ENCODE measurements at places on chromosomes 5 and 9.

- no peak for DNase-seq
Observed at GRCh38 chr5:12335938-12336337, 431.7 kb upstream of the CTNND2 start.

- DNase-seq: no peak
Observed at GRCh38 chr9:119712325-119712724, 343.1 kb upstream of the BRINP1 start.

DNA sequence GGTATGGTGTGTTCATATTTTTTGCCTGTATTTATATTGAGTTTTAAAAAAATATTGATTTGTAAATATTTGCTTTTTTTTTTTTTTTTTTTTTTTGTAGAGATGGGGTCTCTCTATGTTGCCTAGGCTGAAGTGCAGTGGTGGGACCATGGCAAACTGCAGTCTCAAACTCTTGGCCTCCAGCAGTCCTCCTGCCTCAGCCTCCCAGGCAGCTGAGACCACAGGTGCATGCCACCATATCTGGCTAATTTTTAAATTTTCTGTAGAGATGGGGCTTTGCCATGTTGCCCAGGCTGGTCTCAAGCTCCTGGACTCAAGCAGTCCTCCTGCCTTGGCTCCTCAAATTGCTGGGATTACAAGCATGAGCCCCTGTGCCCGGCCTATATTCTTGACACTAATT is 78.3 kb downstream of the RASGRF2 start:
- no peak for DNase-seq

- no peak for DNase-seq
Observed at GRCh38 chr9:97771641-97772040, 74.5 kb upstream of the XPA start.

- DNase-seq: no peak
Observed at GRCh38 chr5:165594693-165595092, 2089.3 kb downstream of the MAT2B start.

DNA sequence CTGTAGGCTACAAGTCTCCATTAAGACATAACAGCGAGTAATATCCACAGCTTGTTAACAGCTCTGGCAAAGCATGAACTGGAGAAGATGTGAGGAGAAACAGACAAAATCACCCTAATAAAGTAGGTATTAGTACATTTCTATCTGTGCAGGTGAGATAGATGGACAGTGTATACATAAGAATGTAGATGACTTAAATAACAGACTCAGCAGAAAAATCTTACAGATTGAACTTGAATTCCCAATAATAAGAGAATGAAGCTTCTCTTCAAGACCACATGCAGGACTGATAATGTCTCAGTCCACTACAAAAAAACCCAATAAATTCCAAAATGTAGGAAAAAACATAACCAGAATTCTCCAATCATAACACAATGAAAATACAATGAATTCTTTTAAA is 153.0 kb downstream of the IRX2 start:
- no peak for DNase-seq

DNA sequence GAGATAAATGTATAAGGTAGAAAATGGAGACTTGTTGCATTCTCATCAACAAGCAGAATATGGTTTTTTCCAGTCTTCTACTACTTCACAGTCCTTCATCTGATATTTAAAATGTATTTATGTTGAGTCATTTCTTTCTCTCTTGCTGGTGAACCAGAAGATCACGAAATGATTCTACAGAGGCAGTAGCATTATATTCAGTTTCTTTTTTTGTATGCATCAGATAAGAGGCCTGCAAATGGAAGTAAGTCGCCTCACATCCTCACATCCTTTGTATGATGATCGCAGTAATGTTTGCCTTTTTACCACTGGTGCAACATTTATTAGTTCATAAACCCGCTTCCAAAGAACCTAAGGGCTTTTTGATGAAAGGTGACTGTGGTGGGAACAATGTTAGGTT is 22.1 kb upstream of the IL13 start:
- DNase-seq: no peak

DNA sequence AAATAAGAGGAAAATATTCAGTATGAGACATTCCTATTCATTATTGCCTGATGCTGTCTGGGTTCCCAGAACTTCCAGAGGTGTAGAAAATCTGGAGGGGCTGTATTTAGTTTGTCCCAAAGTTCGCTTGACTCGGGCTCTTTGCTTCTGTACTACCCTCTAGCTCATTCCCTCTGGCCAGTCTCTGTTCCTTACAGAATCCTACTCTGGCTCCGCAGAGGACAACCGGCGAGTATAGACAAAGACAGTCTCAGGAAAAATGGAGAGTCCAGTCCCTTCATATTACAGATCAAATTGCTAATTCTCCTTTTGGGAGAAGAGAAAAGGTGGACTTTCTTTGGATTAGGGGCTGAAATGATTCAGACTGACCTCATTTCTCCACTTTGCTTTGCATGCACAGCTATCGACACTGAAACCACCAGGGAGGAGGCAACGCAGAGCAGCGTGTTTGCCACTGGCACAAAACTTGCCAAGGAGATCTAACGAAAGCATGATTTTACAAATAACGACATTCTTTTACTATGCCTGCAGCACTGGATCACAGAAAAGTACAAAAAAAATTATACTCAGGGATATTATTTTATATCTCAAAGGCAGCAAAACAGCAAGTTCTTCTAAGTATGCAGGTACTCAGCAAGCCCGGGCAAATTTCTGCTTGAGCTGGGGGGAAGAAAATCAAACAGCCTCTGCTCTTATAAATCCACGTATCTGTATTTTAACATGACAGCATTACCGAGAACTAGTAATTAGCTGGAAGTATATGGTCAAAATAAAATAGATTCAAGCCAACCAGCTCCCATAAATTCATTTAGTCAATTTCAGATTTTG is 279.7 kb downstream of the NPR3 start:
- no peak for DNase-seq

DNA sequence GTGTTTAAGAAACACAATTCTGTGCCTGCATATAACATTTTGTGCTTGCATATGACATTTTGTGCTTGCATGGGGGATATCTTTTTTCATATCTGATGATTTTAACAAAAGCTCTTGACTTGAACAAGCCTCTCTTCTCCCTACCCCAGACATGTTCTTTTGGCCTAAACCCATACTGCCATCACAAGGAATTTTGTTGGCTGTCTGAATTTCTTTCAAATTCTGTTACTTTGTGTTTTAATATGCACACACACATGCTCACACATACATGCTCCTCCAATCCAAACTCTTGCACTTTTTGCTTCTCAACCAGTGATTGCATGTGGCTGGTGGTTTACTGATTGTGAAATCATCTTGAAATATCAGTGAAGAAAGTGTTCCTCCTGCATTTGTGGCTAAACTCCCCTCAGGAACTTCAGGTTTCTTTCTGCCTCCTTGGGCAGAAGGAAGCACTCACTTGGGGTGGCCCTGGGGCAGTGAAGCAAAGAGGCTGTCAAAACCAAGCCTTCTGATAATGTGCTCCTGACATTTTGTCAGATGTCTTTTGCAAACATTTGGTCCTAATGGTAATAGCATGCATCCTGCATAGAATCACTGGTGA is 377.2 kb upstream of the KLF4 start:
- no peak for DNase-seq

- no peak for DNase-seq
Observed at GRCh38 chr5:106312360-106312759, 1358.4 kb downstream of the EFNA5 start.

GRCh38 chr5:141947316-141947715 is 10.7 kb downstream of the PCDH12 start:
- DNase-seq: no peak

- no peak for DNase-seq
Observed at GRCh38 chr5:67467110-67467509, 270.5 kb upstream of the CD180 start.

DNA sequence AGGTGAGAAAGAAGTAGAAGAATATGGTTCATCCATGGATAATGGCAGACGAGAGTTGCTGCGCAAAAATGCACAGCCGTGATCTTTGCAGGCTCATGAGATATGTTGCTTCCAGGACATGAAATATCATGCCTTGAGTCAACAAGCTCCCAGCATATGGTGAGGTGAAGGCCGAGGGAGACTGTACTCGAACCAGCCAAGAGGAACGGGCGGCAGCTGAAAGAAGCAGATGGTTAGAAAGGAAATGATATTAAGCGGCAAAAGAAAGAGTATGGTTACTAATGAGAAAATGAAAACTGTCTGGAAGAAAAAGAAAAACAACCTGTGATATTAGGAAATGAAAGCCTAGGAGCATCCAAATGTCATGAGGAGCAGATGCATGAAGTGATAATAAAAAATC is 344.7 kb upstream of the DAP start:
- no peak for DNase-seq

DNA sequence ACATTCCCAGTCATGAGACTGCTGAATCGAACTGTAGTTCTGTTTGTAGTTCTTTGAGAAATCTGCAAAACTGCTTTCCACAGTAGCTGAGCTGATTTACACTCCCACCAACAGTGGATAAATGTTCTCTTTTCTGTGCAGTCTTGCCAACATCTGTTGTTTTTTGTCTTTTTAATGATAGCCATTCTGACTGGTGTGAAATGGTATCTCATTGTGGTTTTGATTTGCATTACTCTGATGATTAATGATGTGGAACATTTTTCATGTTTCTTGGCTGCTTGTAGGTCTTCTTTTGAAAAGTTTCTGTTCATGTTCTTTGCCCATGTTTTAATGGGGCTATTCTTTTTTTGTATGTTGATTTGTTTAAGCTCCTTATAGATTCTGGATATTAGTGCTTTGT is 187.3 kb upstream of the TLE4 start:
- no peak for DNase-seq

GRCh38 chr9:89841456-89841855 is 236.6 kb downstream of the GADD45G start:
- no peak for DNase-seq

DNA sequence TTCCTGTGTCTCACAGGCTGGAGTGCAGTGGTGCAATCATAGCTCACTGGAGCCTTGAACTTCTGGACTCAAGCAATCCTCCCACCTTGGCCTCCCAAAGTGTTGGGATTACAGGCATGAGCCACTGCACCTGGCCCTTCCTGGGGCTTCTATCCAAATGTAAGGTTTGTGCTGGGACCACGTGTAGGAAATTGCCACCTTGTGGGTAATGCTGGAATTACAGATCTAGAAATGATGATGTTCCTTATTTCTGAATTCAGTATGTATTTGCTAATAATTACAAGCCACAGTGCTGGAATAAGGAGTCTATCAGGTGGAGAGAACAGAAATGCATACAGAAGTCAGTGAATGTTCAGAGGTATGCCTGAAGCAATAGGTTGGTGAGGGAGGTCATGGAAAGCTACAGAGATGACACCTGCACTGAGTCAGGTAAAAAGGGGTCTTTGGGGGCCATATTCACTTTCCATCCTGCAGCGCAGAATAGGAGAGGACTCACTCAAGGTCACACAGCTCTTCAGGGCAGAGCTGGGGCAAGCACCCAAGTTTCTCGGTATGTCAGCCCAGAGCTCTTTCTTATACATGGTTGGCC is 8.8 kb upstream of the IGFBPL1 start:
- no peak for DNase-seq

- no peak for DNase-seq
Observed at GRCh38 chr5:154415114-154415513, 30.7 kb upstream of the SAP30L start.

Measured in D721Med (cell line).